Bronchial smooth muscle cell (primary cell): ENCODE measurements at places on chromosomes 5 and 9. TPM values are rescaled to one million over a fixed set of nuclear protein-coding genes. Genes with fewer than 3 reads are reported as not detected.

Gene OR13F1
- not detected in 2 replicates for total RNA-seq

Gene GRAMD2B
- total RNA-seq = 1.6 and 8.0 TPM in 2 replicates

Gene PCDHGC3
- total RNA-seq = 55.5 and 158 TPM in 2 replicates

Gene OR13C3
- not detected in 2 replicates for total RNA-seq

Gene STKLD1
- total RNA-seq = 0.69 and 0.95 TPM in 2 replicates

Gene CD74
- 0.94 and 2.2 TPM in 2 replicates for total RNA-seq

Gene OLFM1
- total RNA-seq = 1.1 and 4.5 TPM in 2 replicates

Gene NOL6
- 13.6 and 15.1 TPM in 2 replicates for total RNA-seq

Gene NR6A1
- 0.26 and 0.47 TPM in 2 replicates for total RNA-seq

Gene C5orf52
- total RNA-seq = not detected in 2 replicates

Gene SH3GL2
- total RNA-seq = not detected in 2 replicates

Gene ARHGEF28
- 2.5 and 12.3 TPM in 2 replicates for total RNA-seq

Gene ANKRD33B
- total RNA-seq = 3.6 and 16.1 TPM in 2 replicates

Gene PCDHGB6
- 3.0 and 3.7 TPM in 2 replicates for total RNA-seq

Gene ANKRD20A1
- total RNA-seq = 0.16 and 0.34 TPM in 2 replicates

Gene IFNK
- not detected in 2 replicates for total RNA-seq

Gene GZMA
- not detected in 2 replicates for total RNA-seq

Gene CBY3
- 0.16 TPM in 1 of 2 replicates, not detected in the other for total RNA-seq

Gene ITGA2
- total RNA-seq = 8.3 and 29.0 TPM in 2 replicates

Gene CDO1
- total RNA-seq = 29.2 and 49.2 TPM in 2 replicates

Gene ZFR
- 48.9 and 55.6 TPM in 2 replicates for total RNA-seq

Gene PRSS3
- total RNA-seq = 25.2 and 47.3 TPM in 2 replicates

Gene GDF9
- under 0.01 and 0.09 TPM in 2 replicates for total RNA-seq

Gene MZB1
- total RNA-seq = not detected in 2 replicates

Gene MEF2C
- 6.9 and 19.1 TPM in 2 replicates for total RNA-seq

Gene IFNA21
- not detected in 2 replicates for total RNA-seq

Gene ZNF883
- total RNA-seq = 2.4 and 4.1 TPM in 2 replicates

Gene CARD9
- total RNA-seq = 0.77 and 0.79 TPM in 2 replicates

Gene GRIN1
- under 0.01 TPM in 1 of 2 replicates, not detected in the other for total RNA-seq

Gene TRIM14
- 0.94 and 1.4 TPM in 2 replicates for total RNA-seq

Gene FOXI1
- not detected in 2 replicates for total RNA-seq

Gene DNM1
- 63.7 and 82.3 TPM in 2 replicates for total RNA-seq

Gene TAF9
- total RNA-seq = 54.8 and 75.8 TPM in 2 replicates

Gene PCDHGA5
- 1.6 and 2.0 TPM in 2 replicates for total RNA-seq

Gene AOPEP
- total RNA-seq = 22.1 and 24.9 TPM in 2 replicates

Gene NTRK2
- total RNA-seq = under 0.01 and 0.26 TPM in 2 replicates

Gene CDC25C
- total RNA-seq = 0.26 and 1.1 TPM in 2 replicates

Gene ANKRD31
- total RNA-seq = 0.09 and 0.16 TPM in 2 replicates

Gene SH3GLB2
- total RNA-seq = 45.2 and 46.6 TPM in 2 replicates

Gene SPINK6
- total RNA-seq = not detected in 2 replicates

Gene PCDHGC4
- 3.2 and 3.3 TPM in 2 replicates for total RNA-seq

Gene GMCL2
- total RNA-seq = not detected in 2 replicates

Gene DMRTA1
- total RNA-seq = 0.34 and 0.47 TPM in 2 replicates

Gene DMGDH
- total RNA-seq = 1.6 and 5.1 TPM in 2 replicates

Gene FLT4
- 0.09 and 0.16 TPM in 2 replicates for total RNA-seq

Gene ERCC8
- total RNA-seq = 12.3 and 13.6 TPM in 2 replicates

Gene NIPSNAP3A
- total RNA-seq = 12.4 and 26.0 TPM in 2 replicates

Gene DAP
- 31.0 and 40.8 TPM in 2 replicates for total RNA-seq

Gene PHF24
- total RNA-seq = 0.09 and 0.16 TPM in 2 replicates

Gene MCC
- 50.8 and 64.7 TPM in 2 replicates for total RNA-seq

Gene INSL4
- total RNA-seq = not detected in 2 replicates

Gene PDCD1LG2
- total RNA-seq = 1.9 and 2.7 TPM in 2 replicates

Gene ARSI
- total RNA-seq = 9.9 and 16.3 TPM in 2 replicates

Gene ADGRD2
- not detected in 2 replicates for total RNA-seq

Gene PCDHGA9
- 2.9 and 3.8 TPM in 2 replicates for total RNA-seq

Gene OBP2B
- total RNA-seq = not detected in 2 replicates
